Esophagus squamous epithelium (tissue), 5 donors: ENCODE measurements at places on chromosomes 7 and 10.

DNA sequence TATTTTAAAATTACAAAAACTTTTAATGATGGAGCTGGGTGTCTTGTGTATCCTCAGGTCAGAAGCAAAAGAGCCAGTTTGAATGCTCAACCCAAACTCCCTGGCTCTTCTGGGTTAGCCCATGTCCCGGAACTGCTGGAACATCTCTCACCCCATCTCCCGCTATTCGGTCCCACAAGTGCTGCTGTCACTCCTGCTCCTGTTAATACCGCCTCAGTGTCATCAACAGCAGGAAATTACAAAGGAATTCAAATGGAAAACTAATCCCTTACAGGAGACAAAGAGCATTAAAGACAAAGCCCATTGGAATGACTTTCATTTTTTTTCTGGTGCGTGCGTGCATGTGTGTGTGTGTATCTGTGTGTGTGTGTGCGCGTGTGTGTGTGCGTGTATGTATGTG is 112.0 kb upstream of the C7orf33 start:
- DNase-seq: no peak

DNA sequence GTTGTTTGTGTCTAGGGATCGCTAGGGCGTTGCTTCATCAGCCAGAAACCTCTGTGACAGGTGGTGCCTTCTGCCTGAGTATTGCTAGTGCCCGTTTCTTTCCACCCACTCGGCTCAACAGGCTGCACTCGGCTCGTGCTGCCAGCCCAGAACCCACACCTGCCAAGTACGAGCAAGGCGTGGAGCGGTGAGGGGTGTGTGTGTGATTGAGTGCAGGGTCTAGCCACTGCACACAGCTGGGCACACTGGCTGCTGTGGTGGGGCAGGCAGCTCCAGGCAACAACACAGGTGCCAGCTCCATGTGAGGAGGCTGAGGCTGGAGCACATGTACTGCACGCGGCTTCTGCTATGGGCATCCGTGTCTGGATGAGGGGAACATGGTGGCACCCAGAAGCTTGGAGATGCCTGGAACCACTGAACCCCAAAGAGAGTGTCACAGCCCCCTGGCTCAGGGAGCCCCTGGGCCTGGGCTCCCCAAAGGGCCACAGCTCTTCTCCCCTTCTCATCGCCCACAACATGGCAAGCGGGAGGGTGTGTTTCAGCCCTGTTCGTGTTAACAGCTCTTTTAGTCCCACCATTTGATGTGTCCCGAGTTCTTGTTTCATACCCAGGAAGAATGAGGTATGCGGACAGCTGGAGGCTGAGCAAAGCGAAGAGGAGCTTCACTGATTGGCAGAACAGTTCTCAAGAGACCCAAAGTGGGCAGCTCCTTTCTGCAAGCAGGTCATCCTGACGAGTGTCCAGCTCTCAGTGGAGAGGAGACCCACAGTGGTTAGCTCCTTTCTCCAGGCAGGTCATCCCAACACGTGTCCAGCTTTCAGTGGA is 78.1 kb downstream of the HDAC9 start:
- no peak for DNase-seq

GRCh38 chr7:34728156-34728555 is 70.1 kb downstream of the NPSR1 start:
- DNase-seq: no peak

- no peak for DNase-seq
Observed at GRCh38 chr7:116552602-116553001, 27.8 kb downstream of the CAV1 start.

GRCh38 chr7:118642396-118642795 is 417.9 kb downstream of the ANKRD7 start:
- DNase-seq: no peak
